Activated CD4-positive, CD25-positive, alpha-beta regulatory T cell treated with anti-CD3 and anti-CD28 coated beads, Interleukin-2, amount 50 U/mL, for 16 hours (primary cell): ENCODE measurements at places on chromosomes 7 and 10.

GRCh38 chr10:119872860-119873681 lies 428 bp upstream of the MCMBP start:
- peak; percentile 67 for DNase-seq

- no peak for DNase-seq
Measured at GRCh38 chr7:3861941-3862340, 560.9 kb downstream of the SDK1 start.

GRCh38 chr7:150722431-150722931 lies 6.1 kb downstream of the GIMAP1 start:
- DNase-seq, result no peak

GRCh38 chr7:1561036-1561940 lies 5.3 kb upstream of the TMEM184A start:
- no peak for DNase-seq

- no peak for DNase-seq
Measured at GRCh38 chr7:27459021-27459730, 203.5 kb downstream of the HIBADH start.

DNA sequence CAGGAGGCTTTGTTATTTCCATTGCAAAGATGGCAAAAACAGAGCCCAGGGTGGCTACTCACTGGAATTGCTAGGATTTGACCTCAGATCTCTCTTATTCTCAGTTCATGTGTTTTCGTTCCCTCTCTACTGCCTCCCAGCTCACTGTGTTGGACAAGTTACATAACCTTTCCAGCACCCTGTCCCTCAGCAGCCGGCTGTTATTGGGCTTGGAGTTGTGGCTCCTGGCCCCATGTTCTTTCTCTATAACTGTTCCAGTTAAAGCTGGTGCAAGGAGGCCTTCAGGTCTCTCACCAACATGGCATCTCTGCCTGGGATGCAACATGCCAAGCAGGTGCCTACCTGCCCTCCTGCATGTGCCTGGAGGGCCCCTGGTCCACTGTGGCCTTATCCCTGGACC lies 56.8 kb downstream of the LRRC18 start:
- DNase-seq, result no peak

DNA sequence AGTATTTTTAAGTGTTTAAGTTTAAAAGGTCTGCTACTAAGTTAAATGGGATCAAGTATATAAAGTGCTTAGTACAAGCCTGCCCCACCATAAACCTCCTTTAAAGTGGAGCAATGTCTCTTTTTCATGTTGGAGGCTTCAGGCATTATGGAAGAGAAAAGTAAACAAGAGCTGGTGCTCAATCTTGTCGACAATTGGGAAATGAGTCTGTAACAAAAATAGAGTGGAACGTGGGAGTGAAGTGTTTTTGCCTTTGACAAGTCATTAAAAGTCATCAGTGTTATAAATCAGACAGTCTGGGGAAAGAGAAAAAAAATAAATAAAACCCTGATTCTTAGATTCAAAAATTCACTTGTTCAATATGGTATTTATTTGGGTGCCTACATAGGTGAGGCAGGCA lies 44.7 kb downstream of the DNAJC12 start:
- DNase-seq, result no peak

DNA sequence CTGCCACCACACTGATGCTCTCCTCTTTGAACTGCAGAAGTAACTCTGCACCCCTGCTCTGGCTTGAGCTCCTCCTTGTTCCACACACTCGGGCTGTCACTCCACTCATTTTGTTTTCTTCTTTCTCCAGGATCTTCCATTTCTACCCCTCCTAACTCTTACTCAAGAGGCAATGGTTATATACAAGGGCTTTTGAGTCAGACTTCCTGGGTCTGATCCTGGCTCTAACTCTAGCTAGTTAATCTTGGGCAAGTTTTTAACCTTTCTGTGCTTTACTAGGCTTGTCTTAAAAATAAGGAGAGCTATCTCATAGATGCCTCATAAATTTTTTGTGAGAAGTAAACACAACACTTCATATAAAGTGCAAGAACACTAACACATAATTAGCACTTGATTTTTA lies 45.3 kb upstream of the GNAI1 start:
- DNase-seq, result no peak

DNA sequence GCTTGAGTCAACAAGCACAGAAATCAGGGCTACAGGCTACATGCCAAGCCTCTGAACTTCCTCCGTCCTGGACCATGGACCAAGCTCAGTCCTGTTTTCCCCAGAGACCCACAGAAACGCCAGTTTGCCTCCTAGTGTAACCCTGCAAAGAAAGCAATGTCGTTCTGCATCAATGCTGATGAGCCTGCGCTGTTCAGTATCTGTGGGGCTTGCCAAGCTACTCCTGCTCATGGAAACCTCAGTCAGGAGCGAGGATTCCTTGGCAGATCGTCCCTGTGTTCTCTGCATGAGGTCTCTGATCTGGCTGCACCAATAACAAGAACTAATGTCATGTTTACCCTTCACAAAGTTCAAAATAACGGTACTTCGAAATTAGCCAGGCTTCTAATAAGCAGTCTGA lies 495.5 kb upstream of the C7orf33 start:
- DNase-seq, result no peak

DNA sequence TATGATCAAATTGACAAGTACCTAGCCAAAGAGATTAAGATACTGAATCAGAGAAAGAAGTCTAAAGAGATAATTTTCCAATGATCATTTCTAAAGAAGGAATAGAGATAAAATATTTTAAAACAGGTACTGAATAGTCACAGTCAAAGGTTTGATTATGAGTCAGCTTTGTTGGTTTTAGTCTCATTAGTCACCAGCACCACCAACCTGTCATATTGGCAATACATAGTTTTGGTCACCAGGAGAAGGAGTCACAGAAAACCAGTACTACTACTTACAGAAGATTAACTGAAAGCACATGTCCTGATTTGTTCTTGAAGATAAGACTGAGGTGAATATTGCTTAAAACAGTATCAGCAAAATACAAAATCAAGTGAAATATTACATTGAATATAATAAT lies 34.6 kb downstream of the ZEB1 start:
- peak; percentile 15 for DNase-seq

GRCh38 chr7:87878208-87878735 lies 2.0 kb downstream of the DBF4 start:
- DNase-seq, result no peak
